ENCODE measurements at places on chromosomes 2 and 18.

DNA sequence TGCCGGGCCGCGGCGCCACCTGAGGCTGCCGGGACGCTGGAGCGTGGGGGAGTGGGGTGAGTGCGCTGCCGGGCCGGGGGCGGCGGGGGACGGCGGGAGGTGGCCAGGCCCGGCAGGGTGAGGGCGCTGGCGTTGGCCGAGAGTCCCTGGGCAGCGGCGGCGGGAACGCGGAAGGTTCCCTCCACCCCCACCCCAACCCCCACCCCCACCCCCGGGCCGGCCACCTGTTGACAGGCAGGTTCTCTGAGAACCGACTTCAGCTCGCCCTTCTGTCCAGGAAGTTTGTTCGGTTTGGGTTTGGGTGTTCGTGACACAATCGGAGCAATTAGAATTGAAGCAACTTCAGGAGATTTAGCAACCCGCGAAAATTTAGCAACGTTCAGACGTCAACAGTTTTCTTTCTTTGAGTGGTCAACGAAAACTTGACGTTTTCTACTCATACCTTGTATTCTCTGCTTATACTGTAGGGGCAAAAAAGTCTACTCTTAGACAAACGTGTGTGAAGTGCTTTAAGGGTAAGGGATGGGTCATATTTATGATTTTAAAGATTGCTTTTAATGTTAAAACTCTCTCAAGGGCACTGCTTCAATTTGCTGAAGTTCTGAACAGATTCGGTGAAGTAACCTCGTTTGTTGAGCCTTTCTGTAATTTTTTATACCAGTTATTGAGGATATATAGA, 9.3 kb downstream of the OTX1 start:
- DNase-seq: peak; percentile 18

GRCh38 chr18:75200071-75200470, 8.9 kb downstream of the PTGR3 start:
- no peak for DNase-seq

GRCh38 chr2:43102366-43103092, 123.9 kb downstream of the ZFP36L2 start:
- no peak for DNase-seq

GRCh38 chr2:44758591-44758990, 182.9 kb upstream of the SIX3 start:
- DNase-seq: no peak

GRCh38 chr2:85111819-85112281, 21.3 kb upstream of the TCF7L1 start:
- DNase-seq: peak; percentile 28

DNA sequence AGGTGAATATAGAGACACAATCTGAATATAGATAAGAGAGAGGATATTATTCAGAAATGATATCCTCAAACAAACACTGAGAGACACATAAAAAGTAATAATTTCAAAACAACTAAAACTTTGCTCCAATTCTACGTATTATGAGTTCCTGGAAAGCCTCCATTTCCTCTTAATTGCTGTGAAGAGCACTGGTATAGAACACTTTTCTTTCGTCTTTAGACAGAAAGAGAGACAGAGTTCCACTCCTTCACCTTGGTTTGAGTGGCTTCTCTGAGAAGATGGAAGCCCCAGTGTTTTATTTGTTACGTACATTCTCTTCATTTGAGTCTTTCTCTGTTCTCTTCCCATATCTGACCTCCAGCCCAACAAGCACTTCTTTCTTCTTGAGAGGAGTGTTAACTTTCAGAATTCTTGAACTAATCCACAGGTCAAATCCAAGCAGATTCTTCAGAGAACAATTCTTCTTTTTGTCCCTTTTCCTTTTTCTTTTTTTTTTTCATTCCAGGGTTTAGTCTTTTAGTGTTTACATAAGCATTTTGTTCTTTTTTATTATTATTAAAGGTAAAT, 6.4 kb upstream of the PIK3C3 start:
- DNase-seq: no peak

- no peak for DNase-seq
Observed at GRCh38 chr2:197128126-197128525, 182.5 kb downstream of the ANKRD44 start.

- no peak for DNase-seq
Observed at GRCh38 chr2:75076088-75076487, 117.6 kb downstream of the POLE4 start.

DNA sequence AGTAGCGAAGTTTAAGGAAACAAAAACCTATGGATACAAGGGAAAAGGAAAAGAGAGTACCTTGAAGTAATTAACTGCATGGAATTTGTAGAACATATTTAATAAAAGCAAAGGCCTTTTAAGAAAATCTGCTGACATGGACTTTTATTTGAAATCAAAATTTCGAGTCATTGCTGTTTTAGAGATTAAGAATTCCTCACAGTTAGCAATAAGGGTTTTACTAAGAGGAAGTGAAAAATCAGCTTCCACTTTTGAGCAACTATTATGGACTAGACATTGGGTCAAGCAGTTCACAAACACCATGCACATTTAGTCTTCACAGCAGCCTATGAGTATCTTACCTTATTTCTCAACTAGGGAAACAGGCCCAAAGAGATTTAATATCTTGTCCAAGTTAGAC, 876.3 kb downstream of the BCL11A start:
- DNase-seq: no peak

DNA sequence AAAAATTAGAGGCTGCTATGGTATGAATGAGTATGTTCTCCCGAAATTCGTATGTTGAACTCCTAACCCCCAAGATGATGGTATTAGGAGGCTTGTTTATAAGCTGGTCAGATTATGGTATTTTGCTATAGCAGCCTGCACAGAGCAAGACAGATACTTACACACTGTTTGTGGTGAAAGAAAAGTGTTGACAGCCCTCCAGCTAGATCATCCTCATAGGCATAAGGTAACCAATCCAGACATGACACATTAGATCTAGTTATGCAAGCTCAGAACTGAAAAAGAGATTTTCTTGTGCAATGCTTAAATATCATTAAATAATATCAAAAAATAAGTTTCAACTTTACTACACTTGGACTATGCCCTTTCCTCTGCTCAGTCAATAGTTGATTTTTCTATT, 107.1 kb downstream of the ABCA12 start:
- DNase-seq: no peak

GRCh38 chr2:143603035-143603655, 473.9 kb downstream of the ARHGAP15 start:
- no peak for DNase-seq

DNA sequence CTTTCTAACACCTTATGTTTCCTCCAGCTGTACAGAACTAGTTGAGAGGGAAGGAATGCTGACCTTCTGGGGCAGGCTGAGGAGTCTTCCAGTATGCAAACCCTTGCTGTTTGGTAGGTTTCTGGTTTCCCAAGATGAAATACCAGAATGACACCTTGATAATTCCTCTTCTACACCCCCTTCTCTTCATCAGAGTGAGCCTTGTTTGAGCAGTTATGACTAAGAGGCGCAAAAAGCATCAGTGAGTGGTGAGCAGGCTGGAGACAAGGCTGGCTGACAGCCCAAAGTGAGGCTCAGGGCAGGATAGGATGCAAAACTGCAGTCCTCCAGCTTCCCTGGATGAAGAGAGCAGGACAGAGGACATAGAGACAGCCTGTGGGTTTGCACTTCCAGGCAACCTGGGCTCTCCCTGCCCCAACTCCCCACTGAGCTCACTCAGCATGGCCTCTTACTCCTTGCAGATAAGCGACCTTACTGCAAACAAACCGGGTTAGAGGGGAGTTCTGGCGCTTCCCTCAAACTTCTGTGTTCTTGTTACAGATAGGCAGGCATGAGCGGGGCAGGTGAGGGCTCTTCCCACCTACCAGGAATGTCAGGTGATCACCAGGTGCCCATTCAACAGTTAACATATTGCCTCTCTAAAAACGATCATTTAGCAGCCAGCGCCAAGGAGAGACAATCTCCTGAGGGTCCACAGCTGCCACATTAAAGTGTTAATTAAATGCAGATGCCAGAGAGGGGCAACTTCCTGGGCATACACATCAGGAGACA, 5.4 kb downstream of the MPPE1 start:
- DNase-seq: peak; percentile 35

DNA sequence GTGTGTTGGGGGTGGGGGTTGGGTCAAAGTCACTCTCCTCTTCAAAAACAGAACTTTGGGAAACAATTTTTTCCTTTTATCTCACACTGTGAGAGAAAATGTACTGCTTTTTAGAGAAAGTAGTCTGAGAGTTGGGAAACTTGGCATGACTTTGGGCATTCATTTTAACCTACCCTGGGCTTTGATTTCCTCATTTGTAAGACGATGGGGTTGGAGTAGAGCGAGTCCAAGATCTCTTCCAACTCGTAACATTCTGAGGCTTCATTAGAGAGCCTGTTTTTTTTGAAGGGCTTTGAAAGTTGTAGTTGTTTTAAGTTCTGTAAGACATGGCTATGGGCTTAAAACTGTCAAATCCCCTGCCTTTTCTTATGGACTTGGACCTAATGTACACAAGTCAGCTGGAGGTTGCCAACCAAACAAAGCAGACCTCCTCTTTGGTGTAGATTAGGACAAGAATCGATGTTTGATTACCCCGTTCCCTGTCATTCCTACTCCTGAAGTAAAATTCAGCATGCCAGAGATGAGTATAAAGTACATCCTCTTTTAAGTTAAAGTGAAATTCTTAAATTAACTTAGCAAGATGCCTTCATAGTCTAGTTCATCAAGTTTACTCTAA, 8.4 kb downstream of the PHLPP1 start:
- peak; percentile 65 for DNase-seq

- no peak for DNase-seq
Observed at GRCh38 chr2:240135706-240136012, 446 bp downstream of the COPS9 start.

GRCh38 chr2:3262437-3263388, 114.9 kb downstream of the EIPR1 start:
- DNase-seq: no peak

GRCh38 chr2:216554286-216554685, 55.6 kb downstream of the RPL37A start:
- no peak for DNase-seq

DNA sequence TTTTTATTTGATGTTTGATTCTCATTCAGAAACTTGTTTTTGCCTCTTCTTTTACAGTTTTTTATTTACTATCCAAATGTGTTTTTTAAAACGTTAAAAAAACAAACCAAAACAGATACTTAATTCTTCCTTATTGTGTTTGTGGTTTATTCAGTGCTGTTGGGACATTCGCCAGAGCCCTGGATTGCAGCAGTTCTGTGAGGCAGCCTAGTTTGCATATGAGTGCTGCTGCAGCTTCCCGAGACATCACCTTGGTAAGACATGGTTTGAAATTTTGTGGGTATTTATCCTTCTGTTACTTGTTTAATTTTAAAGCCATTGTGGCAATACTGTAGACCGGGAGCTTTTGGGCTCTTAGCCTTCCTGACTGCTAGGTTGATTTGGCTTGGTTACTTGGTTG, 91.2 kb downstream of the MTA3 start:
- peak; percentile 73 for DNase-seq
